Caco-2 (cell line): ENCODE measurements at places on chromosomes 4 and X.
A peak's percentile ranks its signal among the peaks of the same experiment; 100 is the strongest.

DNA sequence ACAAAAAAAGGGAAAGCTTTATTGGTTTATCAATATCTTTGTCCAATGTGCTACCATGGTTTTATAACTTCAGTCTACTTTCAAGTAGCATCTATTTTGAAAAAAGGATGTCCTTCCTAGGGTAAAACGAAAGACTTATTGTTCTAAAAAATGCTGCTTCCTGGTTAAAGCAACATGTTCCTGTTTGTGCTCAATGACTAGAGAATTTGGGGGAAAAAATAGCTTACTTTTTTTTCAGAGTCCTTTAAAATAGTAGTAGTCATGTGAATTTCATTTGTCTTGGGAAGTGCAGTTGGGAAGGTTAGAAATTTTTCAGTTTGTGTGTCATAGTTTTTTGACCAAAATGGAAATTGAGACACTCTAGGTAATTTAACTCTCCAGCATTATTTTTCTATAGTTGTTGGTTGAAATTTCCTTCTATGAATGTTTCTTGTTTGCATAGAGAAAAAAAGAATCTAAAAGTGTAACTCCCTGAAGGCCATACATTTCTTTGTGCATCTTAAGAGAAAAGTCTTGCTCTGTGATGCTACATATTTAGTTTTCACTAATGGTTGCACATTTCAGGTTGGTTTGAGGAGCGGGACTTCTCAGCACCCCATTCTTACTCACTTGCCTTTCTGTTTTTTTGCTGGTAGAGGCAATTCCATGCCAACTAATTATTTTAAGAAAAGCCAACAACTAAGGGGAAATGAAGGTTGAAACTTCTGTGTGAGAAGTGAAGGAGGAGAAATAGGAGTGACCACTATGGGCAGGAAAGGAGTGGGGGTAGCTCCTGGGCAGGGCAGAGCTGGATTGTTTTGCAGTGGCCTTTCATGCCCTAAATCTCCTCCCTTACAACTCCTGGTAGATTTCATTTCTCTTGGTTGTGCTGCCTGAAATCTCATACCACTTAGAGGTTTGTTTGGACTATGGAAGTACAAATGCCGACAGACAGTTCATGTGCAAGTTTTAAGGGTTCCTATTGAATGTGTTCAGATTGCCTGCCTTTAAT is 76.4 kb downstream of the RAPGEF2 start:
- DNase-seq, result no peak

DNA sequence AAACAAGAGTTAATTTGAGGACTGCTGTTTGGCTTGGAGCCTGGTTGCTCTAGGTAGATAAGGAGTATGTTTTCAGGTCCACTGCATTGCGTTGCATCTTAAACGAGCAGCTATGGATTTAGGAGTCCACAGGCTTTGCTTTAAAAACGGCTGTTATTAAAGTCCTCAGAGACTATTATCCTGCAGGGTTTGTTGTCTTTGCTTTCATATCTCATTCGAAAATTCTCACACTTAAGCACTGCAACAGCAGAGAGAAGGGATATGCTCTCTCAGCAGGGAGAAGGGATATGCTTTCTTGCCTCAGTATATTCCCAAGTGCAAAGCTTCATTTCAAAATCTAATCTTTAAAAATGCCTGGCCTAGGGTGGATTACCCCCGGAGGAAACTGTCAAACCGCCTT is 444.7 kb upstream of the FTHL17 start:
- DNase-seq, result no peak

GRCh38 chr4:159142241-159142640 is 39.4 kb downstream of the RAPGEF2 start:
- DNase-seq, result no peak

GRCh38 chrX:123756320-123756719 is 23.5 kb upstream of the THOC2 start:
- no peak for DNase-seq

DNA sequence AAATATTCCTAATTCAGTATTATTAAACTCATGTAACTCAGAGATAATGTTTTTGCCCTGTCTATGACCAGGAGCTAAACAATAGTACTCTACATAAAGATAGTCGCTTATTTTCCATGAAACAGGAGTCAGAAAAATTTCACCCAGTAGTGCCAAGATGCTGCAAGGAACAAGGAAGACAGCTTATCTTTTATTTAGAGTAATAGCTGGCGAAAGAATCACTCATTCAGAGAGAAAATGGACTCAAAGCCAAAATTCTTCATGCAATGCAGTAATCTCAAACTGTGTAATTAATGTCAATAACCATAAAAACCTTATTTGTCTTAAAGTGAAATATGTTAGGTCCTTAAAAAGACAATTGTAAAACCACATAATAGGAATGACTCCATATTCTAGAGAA is 477.8 kb downstream of the ANKRD50 start:
- no peak for DNase-seq

GRCh38 chr4:2962614-2963174 is 512 bp downstream of the NOP14 start:
- peak; percentile 82 for DNase-seq

GRCh38 chr4:185713272-185713671 is 98.7 kb downstream of the SORBS2 start:
- no peak for DNase-seq

DNA sequence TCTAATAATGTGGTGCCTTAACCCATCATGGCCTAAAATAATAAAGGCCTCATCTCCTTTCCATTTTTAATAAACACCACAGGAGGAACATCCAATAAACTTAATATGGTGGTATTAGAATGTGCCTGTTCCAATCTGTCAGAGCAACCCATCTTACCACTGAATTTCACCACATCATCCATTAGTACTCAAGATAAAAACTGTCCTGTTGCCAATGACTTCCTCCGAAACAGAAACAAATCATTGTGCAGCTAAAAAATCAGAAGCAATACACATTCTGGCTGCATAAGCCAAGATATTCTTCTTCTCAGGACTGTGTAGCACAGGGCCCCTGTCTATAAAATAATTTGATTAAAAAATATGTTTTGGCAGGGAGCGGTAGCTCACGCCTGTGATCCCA is 18.5 kb downstream of the TLR10 start:
- DNase-seq, result no peak

DNA sequence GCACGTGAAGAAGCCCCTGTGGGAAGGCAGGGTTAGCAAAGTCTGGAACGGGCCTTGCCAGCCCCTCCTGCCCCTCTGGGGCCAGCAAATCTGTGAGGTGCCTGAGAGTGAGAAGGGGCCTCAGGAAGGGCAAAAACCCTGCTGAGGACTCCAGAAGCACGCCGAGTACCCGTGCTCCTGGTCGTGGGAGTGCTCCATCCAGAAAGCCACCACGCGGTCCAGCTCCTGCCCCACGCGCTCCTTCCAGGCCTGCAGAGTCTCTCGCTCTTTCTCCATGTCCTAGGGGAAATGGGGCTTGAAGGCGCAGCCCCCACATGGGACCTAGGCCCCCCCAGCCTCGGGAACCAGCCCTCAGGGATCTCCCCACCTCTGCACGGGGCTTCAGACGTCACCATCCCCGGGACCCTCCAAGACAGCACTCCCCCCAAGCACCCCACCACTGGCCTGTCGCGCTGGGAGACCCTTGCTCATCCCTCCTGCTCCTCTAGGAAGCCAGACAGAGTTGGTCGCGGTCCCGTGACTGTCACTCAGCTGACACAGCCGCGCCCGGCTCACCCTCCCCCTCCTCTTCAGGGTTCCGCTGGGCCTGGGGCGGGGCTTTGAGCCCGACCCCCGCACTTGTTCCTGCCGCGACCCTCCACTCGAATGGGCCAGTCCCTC is at the start of gene RENBP:
Gene RENBP (minus strand): TSS at position 504 of the 660 bp plus-strand sequence. CDS start 33 bp downstream, at position 471.
- DNase-seq, result no peak
